ENCODE measurements at places on chromosomes 5 and 9.

GRCh38 chr5:2741956-2742355, 9.5 kb downstream of the IRX2 start:
- DNase-seq, result no peak

GRCh38 chr9:114141553-114142402, 13.6 kb upstream of the COL27A1 start:
- no peak for DNase-seq

- peak; percentile 54 for DNase-seq
These were observed 17.1 kb downstream of the F2R start for GRCh38 chr5:76733049-76733417.

DNA sequence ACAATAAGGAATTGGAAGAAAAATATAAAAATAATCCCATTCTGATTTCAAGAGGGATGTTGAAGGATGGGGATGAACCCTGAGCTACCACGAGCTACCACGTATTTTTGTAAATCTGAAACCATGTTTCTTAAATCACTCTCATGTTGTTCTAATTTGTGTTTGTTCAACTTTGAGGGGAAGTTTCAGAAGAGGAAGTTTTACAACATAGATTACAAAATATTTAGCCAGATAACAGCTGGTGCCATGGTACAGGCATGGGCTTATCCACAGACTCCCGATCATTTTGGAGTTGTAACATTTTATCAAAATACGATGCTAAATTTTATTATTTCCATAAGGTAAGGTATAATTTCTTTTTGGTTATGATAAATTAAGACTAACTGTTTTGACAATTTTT, 15.2 kb downstream of the CCDC125 start:
- DNase-seq, result no peak

GRCh38 chr9:92709240-92709639, 39.3 kb upstream of the IPPK start:
- DNase-seq, result no peak

- no peak for DNase-seq
These were observed 852 bp downstream of the ARHGEF37 start for GRCh38 chr5:149581931-149582768.

- DNase-seq, result no peak
These were observed 127.7 kb upstream of the PPP1R2B start for GRCh38 chr5:156722358-156722757.

DNA sequence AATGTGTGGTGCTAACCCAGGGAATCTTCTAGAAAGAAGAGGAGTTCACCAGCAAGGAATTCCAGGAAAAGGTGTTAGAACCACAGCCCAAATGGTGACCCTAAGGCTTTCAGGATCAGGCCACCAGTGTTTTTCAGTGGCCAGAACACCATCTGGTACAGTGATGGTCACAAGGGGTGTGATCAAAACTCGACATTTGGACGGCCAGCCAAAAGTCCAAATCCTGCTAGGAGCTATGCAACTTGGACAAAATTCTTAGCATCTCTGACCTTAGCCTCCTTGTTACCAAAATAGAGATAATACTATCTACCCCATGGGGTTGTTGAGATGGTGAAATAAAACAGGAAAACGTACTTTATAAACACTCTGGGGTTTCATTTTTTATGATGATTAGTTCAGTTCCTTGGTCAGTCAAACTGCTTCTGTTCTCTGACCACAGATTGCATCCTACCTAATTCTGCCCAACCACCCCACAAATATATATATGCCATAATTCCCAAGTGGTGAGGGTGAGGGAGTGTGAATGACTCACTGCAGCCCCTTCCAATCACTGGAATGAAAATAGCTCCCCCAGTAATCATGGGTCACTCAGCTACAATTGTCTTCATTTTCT, 210.3 kb downstream of the CDK5RAP2 start:
- no peak for DNase-seq

- DNase-seq, result peak; percentile 22
These were observed 482 bp downstream of the CD14 start for GRCh38 chr5:140632366-140633020.

GRCh38 chr5:40017135-40017534, 592.4 kb upstream of the DAB2 start:
- DNase-seq, result no peak

DNA sequence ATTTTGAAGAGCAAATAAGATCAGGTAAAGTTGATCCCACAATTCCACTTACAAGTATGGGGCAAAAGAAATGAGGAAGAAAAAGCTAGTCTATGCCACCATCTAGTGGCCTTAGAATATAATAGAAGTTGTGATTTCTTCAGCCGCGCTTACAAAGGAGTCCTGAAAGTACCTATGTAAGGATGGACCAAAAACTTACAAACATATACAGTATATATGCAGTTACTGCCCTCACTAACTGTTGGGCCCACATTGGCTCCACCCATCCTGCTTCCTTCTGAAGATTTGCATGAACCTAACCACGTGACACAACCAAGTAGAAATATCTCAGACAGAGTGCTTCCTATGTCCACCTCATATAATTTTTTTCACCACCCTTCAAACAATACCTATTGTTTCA, 11.7 kb upstream of the OR13D1 start:
- DNase-seq, result no peak

GRCh38 chr5:114857941-114858551, 311.7 kb downstream of the TRIM36 start:
- no peak for DNase-seq

- no peak for DNase-seq
These were observed 2030.6 kb upstream of the NUDT12 start for GRCh38 chr5:105593011-105593760.

GRCh38 chr5:147901599-147902039, 4.7 kb downstream of the C5orf46 start:
- no peak for DNase-seq
